ENCODE measurements at places on chromosomes 6 and 20. TPM values are rescaled to one million over a fixed set of nuclear protein-coding genes. Genes with fewer than 3 reads are reported as not detected.

DNA sequence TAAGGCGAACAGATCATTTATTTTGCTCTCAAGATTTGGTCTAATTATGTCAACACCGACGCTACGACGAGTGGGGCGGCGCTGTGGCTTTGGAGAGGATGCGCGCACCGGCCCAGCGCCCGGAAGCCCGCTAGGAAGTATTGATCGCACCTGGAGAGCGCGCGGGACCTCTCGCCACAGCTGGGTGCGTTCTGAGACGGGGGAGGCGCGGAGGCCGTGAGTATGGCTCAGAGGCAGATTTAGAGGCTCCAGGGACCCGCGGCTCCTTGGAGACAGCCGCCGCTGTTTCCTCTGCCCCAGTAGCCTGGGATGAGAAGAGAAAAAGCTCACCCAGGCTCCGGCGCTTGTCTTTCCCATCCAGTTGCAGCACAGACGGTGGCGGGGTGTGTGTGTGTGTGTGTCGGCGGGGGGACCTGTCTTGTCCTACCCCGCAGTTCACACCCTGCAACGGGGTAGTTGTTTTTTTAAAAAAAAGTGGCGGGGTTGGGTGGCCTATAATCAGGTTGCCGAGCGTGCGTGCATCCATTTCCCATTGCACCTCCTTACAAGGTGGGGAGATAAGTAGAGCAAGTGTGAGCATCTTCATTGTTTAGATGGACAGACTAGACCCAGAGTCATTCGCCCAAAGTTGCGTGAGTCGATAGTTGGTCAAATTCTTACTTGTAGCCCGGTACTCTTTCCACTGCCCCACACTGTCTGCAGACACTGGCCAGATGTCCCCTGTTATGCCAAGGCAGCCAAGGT, 11.2 kb downstream of the TFAP2D start:
- H3K27ac ChIP-seq = no peak overlapping the region
- DNase-seq = no peak
- no peak overlapping the region for H3K4me3 ChIP-seq
- H3K27me3 ChIP-seq = peaks cover 5% of the 10 kb centered on the region

Gene PNLDC1
- total RNA-seq = 0.47 TPM

Gene GRM1
- not detected for total RNA-seq

Gene HAO1
- total RNA-seq = not detected

GRCh38 chr6:34555328-34555727, 801 bp downstream of the SPDEF start:
- no peak overlapping the region for H3K4me3 ChIP-seq
- DNase-seq = no peak
- no peaks in the 10 kb centered on the region for H3K36me3 ChIP-seq
- H3K4me1 ChIP-seq = no peaks in the 10 kb centered on the region
- no peak overlapping the region for H3K27ac ChIP-seq

GRCh38 chr20:46965477-46965876, 70.8 kb downstream of the EYA2 start:
- no peaks in the 10 kb centered on the region for H3K4me1 ChIP-seq
- no peak overlapping the region for H3K27ac ChIP-seq
- H3K36me3 ChIP-seq = no peaks in the 10 kb centered on the region
- no peaks in the 10 kb centered on the region for H3K27me3 ChIP-seq
- DNase-seq = no peak

Gene ASIP
- total RNA-seq = not detected

DNA sequence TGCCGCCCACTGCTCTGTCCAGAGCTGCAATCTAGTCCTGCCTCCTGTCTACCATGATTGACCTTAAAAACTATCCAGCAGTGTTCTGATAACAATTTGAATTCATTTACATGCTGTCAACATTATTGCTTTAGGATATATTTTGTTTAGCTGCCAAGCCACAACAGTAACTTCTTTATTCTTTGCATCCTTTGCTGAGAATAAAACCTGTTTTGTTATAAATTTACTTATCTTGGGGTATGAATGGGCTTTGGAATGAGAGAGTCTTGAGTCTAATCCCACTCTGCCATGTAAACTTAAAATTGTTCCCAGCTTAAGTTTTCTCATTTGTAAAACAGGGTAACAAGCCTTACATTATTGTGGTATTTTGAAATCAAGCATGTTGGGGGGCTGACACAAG, 116.4 kb downstream of the FLRT3 start:
- H3K27me3 ChIP-seq = no peaks in the 10 kb centered on the region
- no peaks in the 10 kb centered on the region for H3K4me1 ChIP-seq

Measured in CD4-positive, alpha-beta memory T cell (primary cell).